ENCODE measurements at places on chromosomes 13 and 19. TPM values are rescaled to one million over a fixed set of nuclear protein-coding genes. Genes with fewer than 3 reads are reported as not detected.

The ZNF534 gene
- 1.4 TPM for polyA plus RNA-seq

The ZIM2 gene
- polyA plus RNA-seq = 2.6 TPM

The KLF12 gene
- 20.4 TPM for polyA plus RNA-seq

The MYCBP2 gene
- polyA plus RNA-seq = 44.1 TPM

The ADGRE2 gene
- 0.58 TPM for polyA plus RNA-seq

The ZNF442 gene
- 2.2 TPM for polyA plus RNA-seq

The DPF1 gene
- 3.7 TPM for polyA plus RNA-seq

The ZNF554 gene
- polyA plus RNA-seq = 4.6 TPM

The DOHH gene
- 8.9 TPM for polyA plus RNA-seq

The IER2 gene
- 66.3 TPM for polyA plus RNA-seq

The KLK5 gene
- polyA plus RNA-seq = not detected

The DACH1 gene
- 10.5 TPM for polyA plus RNA-seq

The BCKDHA gene
- 23.8 TPM for polyA plus RNA-seq

The ATCAY gene
- polyA plus RNA-seq = 0.16 TPM

The HSPH1 gene
- 92.9 TPM for polyA plus RNA-seq

The OR10H5 gene
- polyA plus RNA-seq = not detected

The SYNE4 gene
- 0.71 TPM for polyA plus RNA-seq

Measured in muscle of back (tissue), 13 donors.